ENCODE measurements at places on chromosomes 13 and 19.

GRCh38 chr13:92590503-92590908 is 636.1 kb upstream of the GPC6 start:
- no peak for DNase-seq

- no peak for DNase-seq
Measured at GRCh38 chr13:99926014-99926731, 45.4 kb downstream of the ZIC5 start.

GRCh38 chr19:5037936-5038335 is 69.0 kb downstream of the KDM4B start:
- no peak for DNase-seq

- DNase-seq: no peak
Measured at GRCh38 chr19:30668521-30669155, 296.5 kb downstream of the ZNF536 start.
